COLO829 (cell line): ENCODE measurements at places on chromosomes 4 and X.

- no peak for DNase-seq
Measured at GRCh38 chr4:100804576-100805360, 286.9 kb upstream of the EMCN start.

DNA sequence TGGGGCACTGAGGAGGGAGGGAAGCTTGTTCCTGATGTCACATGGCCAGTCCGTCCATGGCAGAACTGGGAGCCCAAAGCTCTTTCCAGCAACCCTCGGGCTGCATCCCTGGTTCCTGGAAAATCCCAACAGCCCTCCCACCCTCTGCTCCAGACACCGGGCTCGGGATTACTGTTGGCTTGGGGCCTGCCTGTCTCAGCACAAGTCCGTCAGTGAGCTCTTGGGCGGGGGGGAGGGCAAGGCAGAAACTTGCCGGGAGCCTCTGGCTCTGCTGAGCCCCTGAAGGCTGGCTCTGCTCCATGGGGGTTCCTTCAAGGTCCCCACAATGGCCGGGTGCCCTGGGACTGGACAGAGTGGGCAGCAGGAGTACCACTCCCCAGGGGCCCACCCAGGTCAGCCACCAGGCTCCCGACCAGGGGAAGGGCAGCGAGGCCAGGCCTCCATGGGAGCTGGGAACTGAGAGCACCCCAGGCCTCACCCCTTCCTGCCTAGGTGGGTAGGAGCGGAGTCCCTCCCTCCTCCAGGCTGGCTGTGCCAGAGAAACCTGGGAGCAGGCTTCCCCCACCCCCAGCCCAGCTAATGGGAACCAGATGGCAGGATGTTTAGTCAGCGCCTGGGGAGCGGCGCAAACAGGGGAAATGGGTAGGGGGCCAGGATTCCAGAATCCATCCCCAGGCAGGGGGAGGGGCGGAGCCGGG lies 6.4 kb upstream of the HAUS7 start:
- DNase-seq = no peak

DNA sequence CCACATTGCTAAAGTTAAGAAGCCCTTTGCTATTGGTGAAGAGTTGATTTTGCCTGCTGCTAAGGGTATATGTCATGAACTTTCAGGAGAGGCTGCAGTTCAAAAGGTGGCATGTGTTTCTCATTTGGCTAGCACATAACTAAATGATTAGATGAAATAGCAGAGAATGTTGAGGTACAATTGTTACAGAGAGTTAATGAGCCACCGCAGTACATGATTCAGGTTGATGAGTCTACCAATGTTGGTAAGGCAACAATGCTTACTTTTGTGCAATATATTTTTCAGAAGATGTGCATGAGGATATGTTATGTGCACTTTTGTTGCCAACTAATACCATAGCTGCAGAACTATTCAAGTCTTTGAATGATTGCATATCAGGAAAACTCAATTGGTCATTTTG lies 21.1 kb upstream of the CXCL2 start:
- no peak for DNase-seq

DNA sequence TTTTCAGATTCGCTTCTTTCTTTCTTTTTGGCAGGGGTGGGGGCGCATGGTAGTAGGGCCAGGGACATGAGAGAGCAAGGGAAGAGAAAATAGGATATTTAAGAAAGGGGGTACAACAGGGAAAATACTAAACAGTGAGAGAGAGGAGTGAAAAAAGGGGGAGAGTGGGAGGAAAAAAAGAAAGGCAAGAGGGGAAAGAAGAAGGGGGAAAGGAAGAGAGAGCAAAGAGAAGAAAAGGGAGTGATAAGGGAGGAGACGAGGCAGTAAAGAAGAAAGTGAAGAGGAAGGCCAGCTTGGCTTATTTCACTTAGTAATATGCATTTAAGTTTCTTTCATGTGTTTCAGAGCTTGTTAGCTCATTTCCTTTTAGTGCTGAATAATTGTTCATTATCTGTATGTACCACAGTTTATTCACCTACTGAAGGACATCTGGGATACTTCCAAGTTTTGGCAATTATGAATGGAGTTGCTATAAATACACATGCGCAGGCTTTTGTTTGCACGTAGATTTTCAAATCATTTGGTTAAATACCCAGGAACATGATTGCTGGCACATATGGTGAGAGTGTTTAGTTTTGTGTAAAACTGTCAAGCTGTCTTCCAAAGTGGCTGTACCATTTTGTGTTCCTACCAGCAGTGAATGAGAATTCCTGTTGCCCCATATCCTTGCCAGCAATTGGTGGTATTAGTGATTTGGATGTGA lies 37.3 kb downstream of the CASP6 start:
- DNase-seq = no peak

DNA sequence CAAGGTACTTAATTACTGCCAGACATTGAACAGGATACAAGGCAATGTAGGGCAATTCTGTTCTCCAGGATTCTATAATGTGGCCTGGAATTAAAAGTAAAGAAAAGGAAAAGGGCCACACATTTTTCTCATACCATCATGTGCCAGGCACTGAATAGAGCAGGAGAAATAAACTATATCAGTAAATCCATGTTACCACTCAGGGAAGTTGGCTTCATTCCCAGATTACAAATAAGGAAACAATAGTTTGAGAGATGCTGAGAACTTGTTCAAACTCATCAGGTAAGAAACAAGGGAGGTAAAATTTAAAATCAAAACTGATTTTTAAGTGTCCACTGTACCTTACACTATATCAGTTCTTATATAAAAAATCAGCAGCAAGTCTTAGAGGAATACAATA lies 645.0 kb upstream of the ATOH1 start:
- DNase-seq = no peak

GRCh38 chr4:16598597-16599206 lies 299.7 kb downstream of the LDB2 start:
- DNase-seq = no peak

GRCh38 chr4:181819946-181820345 lies 423.3 kb upstream of the TENM3 start:
- no peak for DNase-seq

- peak; percentile 98 for DNase-seq
Measured at GRCh38 chr4:3531879-3532750, at the start of gene LRPAP1. Gene LRPAP1, minus strand, starts transcription at chr4:3532422. Its CDS starts 10 bp downstream, at chr4:3532412.

DNA sequence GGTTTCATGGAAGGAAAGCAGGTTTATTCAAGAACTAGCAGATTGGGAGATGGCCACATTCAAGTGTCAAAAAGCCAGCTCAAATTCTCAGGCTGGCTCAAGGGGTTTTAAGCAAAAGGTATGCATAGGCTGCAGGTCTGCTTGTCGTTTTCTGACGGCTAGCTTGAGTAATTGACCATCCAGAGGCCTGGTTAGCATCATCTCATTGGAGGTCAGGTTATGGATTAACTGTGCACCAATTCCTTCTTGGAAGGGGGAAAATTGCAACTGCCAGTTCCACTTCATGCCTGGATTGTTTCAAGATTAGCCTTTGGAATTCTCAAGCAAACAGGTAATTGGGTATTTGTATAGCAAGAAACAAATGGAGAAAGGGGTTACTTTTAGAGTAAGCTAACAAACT lies 62.1 kb downstream of the FUNDC1 start:
- DNase-seq = no peak

GRCh38 chr4:143554728-143555597 lies 41.5 kb downstream of the SMARCA5 start:
- DNase-seq = no peak
